A549 (cell line): ENCODE measurements at places on chromosomes 16 and 17.

DNA sequence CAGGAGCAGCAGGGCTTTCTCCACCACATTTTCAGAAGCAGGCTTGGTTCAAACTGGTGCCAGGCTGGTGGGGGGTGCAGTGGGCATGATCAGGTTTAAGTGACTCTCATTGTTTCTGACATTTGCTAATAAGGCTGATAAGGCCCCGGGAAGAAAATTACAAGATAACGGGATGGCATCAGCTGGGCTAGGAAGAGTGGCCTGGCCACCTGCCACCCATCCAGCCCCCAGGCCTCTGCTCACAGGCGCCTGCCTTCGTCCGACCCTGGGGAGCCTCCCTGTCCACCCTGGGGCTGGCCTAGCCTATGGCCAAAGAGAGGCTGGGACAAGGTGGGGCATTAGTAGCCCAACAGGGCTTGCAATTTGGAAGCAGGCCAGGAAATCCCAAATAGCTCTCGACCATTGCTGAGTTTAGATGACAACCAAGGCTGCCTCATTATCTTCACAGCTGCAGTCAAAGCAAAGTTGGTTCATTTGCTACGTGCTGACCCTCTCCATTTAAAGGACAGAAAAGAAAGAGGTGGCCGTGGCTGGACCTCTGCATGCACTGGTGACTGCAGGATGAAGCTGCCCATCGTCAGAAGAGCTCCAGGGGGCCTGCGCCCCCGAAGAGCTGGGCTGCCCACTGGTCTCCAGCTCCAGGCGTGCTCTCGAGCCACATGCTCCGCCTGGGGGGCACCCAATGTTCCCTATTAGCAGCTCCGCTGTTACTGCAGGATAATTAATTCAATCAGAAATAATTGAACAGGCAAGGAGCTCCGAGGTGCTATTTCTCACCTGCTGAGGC, 44.9 kb downstream of the PEMT start:
- no peak for DNase-seq

- peak; percentile 52 for DNase-seq
These were observed 250.4 kb downstream of the MRTFB start for GRCh38 chr16:14321542-14321941.

DNA sequence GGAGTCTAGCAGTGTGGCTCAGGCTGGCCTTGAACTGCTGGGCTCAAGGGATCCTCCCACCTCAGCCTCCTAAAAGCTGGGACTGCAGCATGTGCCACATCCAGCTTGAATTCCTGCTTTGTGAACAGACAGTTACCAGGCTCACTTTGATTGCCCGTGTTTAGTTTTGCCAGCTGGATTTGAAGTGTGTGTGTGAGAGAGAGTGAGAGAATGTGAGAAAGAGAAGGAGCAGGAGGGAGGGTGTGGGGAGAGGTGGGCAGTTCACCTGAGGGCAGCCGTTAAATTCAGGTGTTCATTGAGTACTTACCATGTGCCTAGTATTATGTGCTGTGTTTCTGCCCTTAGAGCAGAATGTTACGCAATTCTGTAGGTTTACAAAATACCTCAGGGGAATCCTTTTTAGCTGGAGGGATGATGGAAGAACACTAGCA, 4.7 kb downstream of the DUSP14 start:
- DNase-seq: no peak

GRCh38 chr17:604765-605164, 109.9 kb downstream of the VPS53 start:
- DNase-seq: no peak

GRCh38 chr17:35708951-35709350, 22.5 kb upstream of the RASL10B start:
- DNase-seq: no peak

GRCh38 chr17:20189302-20189701, 180.1 kb downstream of the SPECC1 start:
- no peak for DNase-seq

GRCh38 chr17:68100000-68100641, 64.6 kb downstream of the KPNA2 start:
- no peak for DNase-seq
